ENCODE measurements at places on chromosomes 16 and 17.

GRCh38 chr17:31527606-31528005 is 136.1 kb downstream of the RAB11FIP4 start:
- DNase-seq: no peak

- DNase-seq: peak; percentile 61
These were observed 1.4 kb downstream of the ZNF668 start for GRCh38 chr16:31072540-31073141.

DNA sequence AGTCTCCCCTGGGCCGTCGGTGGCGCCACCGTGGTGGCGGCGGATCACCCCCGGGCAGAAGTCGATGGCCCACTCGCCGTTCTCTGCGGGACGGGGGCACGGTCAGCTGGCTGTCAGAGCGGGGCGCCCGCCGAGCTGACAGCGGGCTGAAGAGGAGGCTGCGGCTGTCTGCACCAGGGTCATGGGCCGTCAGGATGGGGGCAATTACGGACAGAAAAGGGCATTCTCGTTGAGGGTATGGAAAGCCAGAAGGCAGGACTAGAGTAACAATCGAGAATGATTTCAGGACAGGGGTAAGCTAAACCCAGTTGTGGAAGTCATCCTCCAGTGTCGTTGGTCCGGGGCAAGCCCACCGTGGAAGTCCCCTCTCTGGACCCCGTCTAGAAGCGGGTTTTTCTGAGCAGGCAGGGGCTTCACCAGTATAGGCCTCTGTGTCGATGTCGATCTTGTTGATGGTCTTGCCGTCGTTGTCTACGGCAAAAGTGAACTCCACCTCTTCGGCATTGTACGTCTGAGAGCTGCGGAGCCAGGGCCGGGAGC is 1.7 kb downstream of the CHRNE start:
- no peak for DNase-seq

DNA sequence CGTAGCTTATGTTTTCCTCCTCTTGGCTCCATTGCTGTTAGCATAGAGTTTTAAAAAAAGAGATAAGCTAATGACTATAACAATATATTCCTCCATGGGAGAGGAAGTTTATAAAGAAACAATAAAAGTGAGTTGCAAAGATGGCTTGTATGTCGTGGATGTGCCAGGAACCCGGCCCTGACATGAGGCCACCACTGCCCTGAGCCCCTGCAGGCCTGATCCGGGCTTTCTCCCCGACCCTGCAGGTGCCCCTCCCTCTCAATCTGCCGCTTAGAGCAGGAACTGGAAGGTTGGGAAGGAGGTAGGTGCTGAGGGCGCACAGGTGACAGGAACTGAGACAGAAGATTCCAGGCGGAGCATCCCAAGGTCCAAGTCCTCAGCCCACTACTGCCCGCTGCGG is 11.7 kb downstream of the PAM16 start:
- DNase-seq: no peak

DNA sequence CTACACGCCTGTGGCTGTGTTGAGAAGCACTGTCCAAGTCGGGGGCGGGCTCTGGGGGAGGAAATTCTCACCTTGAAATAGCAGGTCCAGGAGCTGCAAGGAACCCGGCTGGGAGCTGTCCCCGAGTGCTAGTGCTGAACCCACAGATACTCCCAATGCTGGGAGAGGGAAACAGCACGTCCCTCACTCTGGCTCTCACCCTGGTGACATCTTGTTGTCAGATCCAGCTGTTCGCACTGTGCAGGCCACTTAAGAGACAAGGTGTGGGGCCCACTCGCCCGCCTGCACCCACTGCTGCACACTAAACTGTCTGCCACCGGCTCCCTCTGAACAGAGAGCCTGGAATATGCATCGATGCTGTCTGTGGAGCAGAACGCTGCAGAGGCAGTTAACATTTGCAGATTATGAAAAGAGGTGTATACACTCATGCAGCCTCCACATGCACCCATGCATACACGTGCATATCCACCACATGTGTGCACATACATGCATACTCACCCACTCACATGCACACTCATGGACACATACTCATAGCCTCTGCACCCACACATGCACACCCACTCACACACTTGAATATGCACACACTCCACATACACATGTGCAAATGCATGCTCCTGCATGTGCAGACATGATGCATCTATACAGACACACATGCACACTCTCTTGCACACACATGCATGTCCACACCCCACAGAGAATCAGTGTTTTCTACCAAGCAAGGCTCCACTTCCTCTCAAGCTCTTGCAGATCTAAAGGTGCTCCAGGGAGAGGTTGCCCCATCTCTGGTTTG is 42.0 kb downstream of the MGAT5B start:
- DNase-seq: peak; percentile 40

- DNase-seq: no peak
These were observed 23.1 kb upstream of the GPRC5C start for GRCh38 chr17:74408815-74409214.
